Activated CD8-positive, alpha-beta T cell treated with anti-CD3 and anti-CD28 coated beads for 36 hours (primary cell): ENCODE measurements at places on chromosomes 5 and 9. TPM values are rescaled to one million over a fixed set of nuclear protein-coding genes. Genes with fewer than 3 reads are reported as not detected.

DNA sequence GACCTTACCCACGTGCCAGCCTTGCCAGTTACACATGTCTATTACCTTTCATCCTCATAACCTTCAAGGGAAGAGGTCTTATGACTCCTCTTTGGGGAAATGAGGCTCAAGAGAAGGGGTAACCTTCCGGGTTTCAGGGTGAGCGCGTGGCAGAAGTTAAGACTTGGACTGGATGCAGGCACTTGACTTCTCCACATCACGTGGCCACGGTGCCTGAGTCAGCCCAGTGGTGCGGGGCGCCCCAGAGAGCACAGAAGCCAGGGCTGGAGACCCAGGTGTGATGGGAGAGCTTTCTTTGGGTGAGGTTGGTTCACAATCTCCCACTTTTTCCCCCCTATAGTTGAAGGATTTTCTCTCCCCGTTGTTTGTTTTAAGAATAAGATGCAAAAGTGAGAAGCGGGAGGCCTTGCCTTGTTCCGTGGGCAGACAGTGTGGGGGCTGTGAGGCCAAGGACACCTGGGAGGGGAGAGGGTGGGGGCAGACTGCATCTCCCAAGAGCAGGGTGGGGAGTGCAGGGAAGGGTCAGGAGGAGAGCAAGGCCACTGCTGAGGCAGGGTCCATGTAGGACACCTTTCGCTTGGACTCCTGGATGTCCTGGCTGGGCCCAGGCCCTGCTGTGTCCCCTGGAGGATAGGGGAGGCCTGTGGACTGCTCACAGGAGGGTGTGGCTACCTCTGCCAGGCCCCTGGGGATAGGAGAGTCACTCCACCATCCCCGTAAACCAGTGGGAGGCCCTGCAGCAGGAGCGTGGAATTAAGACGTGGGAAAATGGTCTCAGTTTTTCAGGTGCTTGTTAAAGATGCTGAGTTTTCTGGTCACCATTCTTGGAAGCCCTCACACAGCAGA, 90.0 kb upstream of the CTSL start:
- DNase-seq = no peak

The SERF1B gene
- 11.9 TPM for total RNA-seq

DNA sequence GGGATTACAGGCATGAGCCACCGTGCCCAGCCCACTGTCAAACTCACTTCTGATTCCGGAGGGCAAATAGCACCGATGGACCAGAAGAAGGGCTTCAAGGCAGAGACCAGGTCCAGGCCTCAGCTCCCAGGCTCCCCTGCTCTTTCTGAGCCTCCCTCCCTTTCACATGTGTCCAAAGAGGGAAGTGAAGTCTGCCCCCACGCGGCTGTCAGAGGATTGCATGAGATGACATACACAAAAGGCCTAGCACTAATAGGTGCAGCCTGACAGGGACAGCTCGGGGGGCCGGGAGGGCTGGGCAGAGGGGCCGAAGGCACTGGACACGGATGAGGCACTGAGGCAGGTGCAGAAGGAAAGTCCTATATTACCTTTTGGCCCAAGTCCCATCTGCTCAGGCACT, 16.1 kb downstream of the FBP1 start:
- DNase-seq = peak; percentile 63

DNA sequence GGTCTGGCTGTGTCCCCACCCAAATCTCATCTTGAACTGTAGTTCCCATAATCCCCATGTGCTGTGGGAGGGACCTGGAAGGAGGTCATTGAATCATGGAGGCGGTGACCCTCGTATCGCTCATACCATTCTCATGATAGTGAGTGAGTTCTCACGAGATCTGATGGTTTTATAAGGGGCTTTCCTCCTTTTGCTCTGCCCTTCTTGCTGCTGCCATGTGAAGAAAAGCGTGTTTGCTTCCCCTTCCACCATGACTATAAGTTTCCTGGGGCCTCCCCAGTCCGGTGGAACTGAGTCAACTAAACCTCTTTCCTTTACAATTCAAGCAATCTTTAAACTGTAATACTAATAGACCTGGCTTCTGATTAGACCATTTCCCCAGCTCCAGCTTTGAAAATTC, 92.2 kb upstream of the SARDH start:
- DNase-seq = peak; percentile 9

DNA sequence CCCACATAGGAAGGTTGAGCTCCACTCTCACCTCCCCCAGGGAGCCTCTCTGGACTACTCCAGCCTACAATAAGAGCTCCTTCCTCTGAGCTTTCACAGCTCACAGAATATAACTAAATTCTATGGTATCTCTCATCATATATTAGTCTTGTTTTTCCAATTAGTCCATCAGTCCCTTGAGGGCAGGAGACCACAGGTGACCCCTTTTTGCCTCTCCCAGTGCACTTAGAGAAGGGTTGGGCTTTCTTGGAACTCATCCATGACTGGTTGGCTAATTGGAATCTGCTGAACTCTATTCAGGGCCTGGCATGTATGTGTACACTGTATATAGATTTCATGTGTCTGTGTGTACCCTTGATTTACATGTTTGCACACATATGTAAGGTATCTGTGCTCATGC, 50.4 kb upstream of the ARAP3 start:
- no peak for DNase-seq

The CDC14B gene
- total RNA-seq = 0.27 TPM

- DNase-seq = no peak
Measured at GRCh38 chr9:90029386-90029785, 424.6 kb downstream of the GADD45G start.

- no peak for DNase-seq
Measured at GRCh38 chr5:62343428-62343827, 37.4 kb downstream of the KIF2A start.

GRCh38 chr5:135857630-135858311, 23.3 kb downstream of the SLC25A48 start:
- DNase-seq = no peak

DNA sequence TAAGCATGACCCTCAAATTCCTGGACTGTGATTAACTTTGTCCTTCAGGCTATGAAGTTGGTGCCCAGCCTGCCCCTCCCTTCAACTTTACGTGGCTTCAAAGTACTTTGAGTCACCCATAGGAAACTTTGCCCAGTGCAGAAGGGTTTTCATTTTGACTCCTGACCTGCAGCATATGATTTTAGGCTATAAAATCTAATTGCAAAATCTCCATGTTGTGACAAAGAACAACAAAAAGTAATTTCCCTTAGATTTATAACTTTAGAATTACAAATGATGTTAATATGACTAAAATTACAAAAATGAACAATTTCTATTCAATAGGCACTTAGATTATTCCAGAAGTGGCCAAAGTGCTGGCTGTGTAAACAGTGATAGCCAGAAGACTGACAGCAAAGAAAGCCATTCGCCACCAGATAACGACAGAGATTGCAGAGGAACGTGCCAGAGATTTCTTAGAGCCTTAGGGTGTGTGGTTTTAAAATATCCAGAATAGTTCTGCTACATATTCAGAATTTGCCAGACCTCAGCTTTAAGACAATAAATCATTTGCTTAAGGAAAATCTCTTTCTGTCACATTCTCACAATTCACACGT, 197.4 kb downstream of the SEMA5A start:
- no peak for DNase-seq

The C5 gene
- total RNA-seq = 3.4 TPM

- DNase-seq = no peak
Measured at GRCh38 chr9:101229606-101230005, 155.2 kb downstream of the BAAT start.
